Non-pigmented ciliary epithelial cell (primary cell): ENCODE measurements at places on chromosomes 3 and 15.

GRCh38 chr3:192645437-192645836, 81.9 kb downstream of the FGF12 start:
- DNase-seq: no peak

DNA sequence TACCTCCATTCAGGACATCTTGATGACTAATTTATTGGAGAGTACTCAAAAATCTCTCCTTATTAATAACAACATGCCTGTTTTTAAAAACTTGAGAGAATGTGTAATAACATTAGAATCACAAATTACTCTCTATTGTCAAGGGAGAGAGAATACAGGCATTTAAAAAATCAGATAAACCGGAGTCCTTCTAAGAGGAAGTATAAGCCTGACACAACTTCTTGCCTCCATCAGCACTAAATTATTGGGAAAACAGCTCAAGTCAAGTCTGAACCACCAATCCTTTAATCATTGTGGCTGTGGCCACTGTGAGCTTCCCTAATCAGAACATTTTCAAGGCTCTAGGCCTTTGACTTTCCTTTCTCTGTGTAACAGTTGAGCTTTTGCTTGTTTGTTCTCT, 38.0 kb downstream of the SSR3 start:
- DNase-seq: no peak

- no peak for DNase-seq
These were observed 90.7 kb downstream of the TMEM266 start for GRCh38 chr15:76150513-76150912.

DNA sequence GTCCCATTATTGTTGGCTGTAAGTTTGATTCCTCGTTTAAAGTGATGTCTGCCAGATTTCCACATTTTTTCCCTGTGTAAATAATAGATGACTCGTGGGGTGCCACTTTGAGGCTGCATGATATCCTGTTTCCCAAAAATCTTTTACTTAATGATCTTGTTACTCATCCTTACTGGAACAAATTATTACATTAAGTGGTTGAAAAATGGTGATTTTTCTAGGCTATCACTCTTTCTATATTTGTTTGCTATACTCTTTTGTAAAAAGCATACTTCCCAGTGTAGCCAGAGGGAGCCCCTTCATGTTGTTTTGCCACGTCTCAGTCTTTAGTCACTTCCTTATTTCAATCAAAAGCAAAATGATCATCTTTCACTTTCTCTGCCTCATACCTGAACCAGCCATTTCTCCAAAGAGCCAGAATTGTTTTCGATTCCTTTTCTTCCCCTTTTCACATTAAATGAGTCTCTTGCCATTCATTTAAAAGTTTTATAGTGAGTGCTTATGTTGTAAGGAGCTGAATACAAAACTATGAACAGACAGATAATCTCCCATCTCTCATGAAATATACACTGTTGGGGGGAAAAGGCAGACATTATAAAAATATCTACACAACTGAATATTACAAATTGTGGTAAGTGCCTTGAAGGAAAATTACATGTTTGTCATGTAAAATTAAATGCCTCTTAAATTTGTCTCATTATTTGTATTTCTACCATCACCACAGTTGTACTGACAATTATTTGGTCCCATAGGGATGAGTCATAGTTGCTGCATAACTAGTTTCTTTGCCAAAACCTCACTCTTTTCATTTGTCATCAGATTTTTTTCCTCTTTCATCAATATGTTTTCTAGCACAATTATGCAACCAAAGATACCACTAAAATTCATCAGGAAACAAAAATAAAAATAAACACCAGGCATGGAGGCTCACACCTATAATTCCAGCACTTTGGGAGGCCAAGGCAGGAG, 41.5 kb downstream of the ADGRG7 start:
- peak; percentile 23 for DNase-seq

GRCh38 chr3:141279077-141279967, 47.7 kb downstream of the PXYLP1 start:
- DNase-seq: no peak

DNA sequence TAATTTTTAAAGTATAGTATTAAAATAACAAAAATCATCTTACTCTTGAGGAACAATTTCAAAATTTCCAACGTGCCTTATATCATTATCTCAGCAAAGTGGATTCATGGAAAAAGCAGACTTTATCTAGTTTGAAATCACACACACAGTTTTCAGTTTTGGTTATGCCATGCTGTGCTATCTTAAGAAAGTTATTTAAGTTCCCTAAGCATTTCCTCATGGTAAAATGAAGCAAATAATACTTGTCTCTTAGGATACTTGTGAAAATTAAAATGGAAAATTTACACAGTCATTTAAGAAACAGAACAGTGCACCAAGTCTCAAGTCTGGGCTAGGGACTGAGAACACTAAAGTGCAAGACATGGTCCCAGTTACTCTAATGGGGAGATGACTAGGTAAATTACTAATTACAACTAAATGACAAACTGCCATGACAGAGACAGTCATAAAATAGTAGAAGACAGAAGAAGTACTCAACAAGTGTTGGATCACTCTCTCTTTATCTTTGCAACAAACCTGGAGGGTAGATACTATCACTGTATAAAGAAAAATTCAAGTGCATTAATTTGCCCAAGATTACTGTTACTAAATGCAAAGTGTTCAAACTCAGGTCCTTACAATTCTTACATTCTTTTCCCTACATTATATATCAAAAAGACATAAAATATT, 44.8 kb downstream of the DMXL2 start:
- DNase-seq: no peak

GRCh38 chr3:65901226-65901625, 137.5 kb downstream of the MAGI1 start:
- DNase-seq: no peak

DNA sequence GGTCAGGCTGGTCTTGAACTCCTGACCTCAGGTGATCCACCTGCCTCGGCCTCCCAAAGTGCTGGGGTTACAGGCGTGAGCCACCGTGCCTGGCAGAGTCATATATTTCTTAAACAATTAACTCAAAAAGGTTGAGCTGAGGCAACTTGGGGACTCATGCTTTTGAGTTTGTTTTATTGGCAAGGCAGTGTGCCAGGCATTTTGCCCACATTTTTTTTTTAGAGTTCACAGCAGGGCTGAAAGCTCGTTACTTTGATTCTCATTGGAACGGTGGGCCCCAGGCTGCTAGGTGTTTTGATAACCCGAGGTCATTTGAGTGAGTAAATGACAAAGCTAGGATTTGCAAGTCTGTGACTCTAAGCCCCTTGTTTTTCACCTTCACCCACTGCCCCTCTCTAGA, 76.2 kb downstream of the CCK start:
- DNase-seq: no peak

DNA sequence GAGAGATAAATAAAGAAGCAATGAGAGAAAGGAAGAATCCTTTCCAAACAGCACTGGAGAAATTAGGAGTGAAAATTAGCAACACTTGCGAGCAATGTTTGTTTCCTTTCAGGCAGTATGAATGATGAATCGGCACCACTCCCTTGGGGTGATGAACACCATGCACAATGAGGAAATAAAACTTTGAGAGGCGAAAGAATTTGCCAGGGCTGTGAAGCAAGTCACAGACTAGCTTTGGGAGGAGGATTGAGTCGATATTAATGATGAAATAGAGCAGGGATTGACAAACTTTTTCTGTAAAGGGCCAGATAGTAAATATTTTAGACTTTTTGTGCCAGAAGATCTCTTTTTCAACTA, 237.7 kb downstream of the AGBL1 start:
- no peak for DNase-seq

DNA sequence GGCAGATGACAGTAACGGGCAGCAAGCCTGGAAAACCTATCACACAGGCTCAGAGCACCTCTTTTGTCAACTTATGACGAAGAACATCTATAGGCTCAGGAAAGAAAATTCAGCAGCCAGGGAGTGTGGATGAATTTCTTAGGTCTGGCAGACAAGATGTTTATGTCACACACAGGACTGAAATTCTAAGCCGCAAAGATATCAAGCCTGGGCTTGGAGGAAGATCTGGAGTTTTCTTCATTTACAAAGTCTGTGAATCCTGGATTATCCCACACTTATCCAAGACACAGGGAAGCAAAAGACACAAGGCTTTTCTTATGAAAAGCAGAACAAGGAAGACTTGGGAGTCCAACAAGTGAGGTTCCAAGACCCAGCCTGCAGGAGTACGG, 23.4 kb upstream of the CHCHD6 start:
- no peak for DNase-seq

GRCh38 chr3:54665016-54665600, 262.8 kb downstream of the LRTM1 start:
- DNase-seq: no peak

GRCh38 chr3:71103430-71103921, 480.1 kb downstream of the FOXP1 start:
- DNase-seq: peak; percentile 71

- no peak for DNase-seq
These were observed 59.0 kb downstream of the FRMD4B start for GRCh38 chr3:69326855-69327300.

DNA sequence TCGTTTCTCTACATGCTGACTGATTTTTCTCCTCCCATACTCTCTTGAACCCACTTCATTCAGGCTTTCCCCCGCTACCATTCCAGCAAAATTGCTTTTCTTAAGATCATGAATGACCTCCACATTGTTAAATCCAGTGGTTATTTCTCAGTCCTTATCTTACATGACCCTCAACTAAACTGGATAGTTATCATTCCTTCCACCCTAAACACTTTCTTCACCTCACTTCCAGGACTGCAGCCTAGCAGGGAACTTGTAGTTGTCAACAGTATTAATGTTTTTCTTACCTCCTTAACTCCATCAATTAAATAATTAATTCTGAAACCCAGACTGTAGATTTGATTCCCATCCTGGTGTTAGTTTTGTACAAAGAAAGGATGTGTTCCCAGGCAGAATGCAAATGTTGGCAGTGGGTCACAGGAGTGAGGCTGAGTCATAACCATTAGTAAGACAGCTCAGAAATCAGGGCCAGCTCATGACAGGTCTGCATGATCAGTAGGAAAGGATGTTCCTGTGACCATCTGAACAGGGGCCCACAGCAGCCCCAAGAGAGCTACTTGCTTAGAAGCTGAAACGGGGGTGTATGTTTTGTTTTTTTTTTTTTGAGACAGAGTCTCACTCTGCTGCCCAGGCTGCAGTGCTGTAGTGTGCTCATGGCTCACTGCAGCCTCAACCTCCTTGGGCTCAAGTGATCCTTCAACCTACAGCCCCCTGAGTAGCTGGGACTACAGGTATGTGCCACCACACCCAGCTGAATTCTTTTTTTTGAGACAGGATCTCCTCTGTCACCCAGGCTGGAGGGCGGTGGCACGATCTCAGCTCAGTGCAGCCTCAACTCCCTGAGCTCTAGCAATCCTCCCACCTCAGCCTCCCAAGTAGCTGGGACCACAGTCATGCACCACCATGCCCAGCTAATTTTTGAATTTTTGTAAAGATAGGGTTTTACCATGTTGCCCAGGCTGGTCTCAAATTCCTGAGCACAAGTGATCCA, 9.1 kb downstream of the BCL2L10 start:
- DNase-seq: peak; percentile 88

GRCh38 chr3:43062564-43063040, 43.3 kb downstream of the POMGNT2 start:
- DNase-seq: no peak

GRCh38 chr3:84039099-84039498, 919.7 kb upstream of the CADM2 start:
- no peak for DNase-seq

DNA sequence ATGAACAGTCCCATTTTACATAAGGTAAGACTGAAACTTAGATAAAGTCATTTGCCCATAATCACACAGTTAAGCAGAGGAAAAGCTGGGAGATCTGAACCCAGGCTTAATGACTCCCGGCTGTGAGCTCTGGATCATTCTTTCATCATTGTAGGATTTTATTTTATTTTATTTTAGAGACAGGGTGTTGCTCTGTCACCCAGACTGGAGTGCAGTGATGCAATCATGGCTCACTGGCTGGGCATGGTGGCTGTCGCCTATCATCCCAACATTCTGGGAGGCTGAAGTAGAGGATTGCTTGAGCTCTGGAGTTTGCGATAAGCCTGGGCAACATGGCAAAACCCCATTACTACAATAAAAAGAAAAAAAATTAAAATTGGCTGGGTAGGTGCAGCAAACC, 31.2 kb upstream of the RAF1 start:
- no peak for DNase-seq

DNA sequence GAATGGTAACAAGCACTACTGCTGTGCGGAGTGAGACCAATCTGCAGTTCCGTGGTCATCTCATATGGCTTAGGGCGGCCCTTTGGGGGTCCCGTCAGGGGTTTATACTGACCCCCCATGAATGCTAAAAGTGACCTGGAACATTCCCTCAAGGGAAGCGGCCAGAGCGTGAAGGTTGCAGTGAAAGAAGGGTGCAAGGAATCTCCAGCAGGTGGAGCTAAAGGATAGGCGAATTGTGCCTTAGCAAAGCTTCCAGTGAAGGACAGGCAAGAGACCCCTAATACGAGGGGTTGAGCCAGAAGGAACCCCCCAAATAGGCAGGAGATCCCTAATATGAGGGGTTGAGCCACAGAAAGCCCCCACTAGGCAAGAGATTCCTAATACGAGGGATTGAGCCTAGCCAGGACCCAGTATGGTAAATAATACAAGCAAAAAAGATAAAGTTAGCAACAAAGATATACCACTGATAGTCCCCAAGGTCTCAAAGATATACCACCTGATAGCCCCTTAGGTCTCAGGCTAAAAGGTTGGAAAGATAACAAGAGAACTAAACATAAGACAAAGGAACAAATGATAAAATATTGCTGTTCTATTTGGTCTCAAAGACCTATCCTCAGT, 32.8 kb downstream of the ZNF589 start:
- peak; percentile 23 for DNase-seq

- DNase-seq: no peak
These were observed 46.3 kb upstream of the FLNB start for GRCh38 chr3:57961828-57962447.

- no peak for DNase-seq
These were observed 32.6 kb downstream of the COL6A5 start for GRCh38 chr3:130377960-130378676.

- no peak for DNase-seq
These were observed 2.9 kb upstream of the RASGRF1 start for GRCh38 chr15:79093352-79093935.

- DNase-seq: no peak
These were observed 58.8 kb downstream of the SLCO3A1 start for GRCh38 chr15:91912336-91912735.

DNA sequence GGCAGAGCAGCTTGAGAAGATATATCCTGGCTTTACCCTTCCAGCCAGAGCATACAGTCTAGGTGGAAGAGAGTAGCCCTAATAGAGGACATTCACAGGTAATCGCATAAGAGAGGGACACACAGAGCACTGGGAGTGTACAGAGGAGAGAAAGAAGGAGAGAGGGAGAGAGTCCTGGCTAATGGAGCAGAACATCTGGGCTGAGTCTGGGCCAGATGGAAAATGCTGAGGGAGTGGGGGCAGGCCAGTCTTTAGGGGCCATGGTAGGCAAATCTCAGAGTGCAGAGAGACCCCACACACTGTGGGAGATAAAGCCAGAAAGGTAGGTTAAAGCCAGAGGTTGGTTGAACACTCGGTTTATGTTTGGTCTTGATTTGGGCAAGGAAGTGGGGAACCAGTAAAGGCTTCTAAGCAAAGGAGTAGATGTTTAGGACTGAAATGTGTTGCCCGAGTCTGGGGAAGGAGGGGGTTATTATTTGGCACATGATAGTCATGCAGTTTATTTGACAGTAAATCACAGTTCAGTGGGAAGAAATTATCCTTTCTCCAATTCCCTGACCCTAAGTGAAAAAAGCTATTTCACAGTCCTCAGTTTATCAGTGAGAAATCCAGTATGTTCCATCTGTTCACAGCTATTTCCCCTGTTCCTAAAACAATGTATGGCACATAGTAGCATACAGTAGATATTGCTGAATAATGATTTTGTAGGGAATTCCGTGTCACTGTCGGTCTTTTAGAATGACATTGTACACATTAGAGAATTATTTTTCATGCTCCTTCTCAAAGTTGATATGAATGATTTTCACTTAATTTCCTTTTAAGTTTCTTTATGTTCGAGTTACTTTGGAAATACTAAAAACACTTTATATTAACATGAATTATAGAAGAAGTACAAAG, 45.7 kb downstream of the PDHB start:
- DNase-seq: no peak
